ENCODE measurements at places on chromosomes 3 and 15. TPM values are rescaled to one million over a fixed set of nuclear protein-coding genes. Genes with fewer than 3 reads are reported as not detected.
A peak's percentile ranks its signal among the peaks of the same experiment; 100 is the strongest.

Gene FOXL2
- total RNA-seq = 0.30 TPM

Gene SEMA3G
- not detected for total RNA-seq

Gene LINGO1
- not detected for total RNA-seq

Gene SLC38A3
- not detected for total RNA-seq

DNA sequence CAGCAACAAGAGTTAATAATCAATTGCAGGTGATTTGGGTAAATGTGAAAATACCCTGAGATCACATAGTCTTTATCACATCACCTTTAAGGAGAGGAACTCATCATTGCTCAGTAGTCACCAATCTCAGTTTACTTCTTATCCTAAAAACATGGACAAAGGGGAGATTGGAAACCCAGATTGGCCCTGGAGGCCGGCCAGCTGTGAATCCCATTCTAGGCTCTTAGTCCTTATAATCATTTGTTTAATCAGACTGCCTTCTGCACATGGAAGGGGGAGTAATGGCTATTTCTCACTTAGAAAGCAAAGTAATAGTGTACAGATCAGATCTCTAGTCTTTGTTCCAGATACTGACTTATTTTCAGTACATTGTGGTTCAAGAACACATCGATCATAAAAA is 37.2 kb upstream of the CPB1 start:
- no peak for DNase-seq
- H3K27ac ChIP-seq = no peak overlapping the region
- H3K27me3 ChIP-seq = peaks cover 66% of the 10 kb centered on the region
- no peak overlapping the region for H3K4me3 ChIP-seq
- no peaks in the 10 kb centered on the region for H3K36me3 ChIP-seq

GRCh38 chr3:139574026-139574947 is 34.7 kb upstream of the RBP1 start:
- no peak overlapping the region for H3K4me3 ChIP-seq
- no peaks in the 10 kb centered on the region for H3K4me1 ChIP-seq
- peaks cover 4% of the 10 kb centered on the region for H3K36me3 ChIP-seq
- DNase-seq = peak; percentile 21
- H3K27ac ChIP-seq = no peak overlapping the region
- H3K27me3 ChIP-seq = no peaks in the 10 kb centered on the region

DNA sequence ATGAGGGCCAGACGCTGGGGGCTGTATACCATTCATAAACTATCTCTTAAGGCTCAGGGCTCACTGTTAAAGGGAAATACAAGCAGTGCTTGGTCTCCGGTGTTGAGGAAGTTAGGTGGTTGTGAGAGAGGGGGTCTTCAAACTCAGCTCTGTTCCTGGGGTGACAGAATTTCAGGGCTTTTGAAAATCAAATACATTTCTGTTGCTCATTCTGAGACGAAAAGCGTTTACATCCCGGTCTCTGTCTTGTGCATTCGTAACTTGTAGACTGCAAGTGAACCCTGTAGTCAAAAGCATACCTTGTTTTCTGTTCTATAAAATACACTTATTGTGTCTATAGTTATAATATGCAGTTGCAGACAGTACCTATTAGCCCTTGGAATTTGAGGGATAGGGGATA is 1.7 kb downstream of the SLCO3A1 start:
- no peak for DNase-seq
- no peak overlapping the region for H3K27ac ChIP-seq

DNA sequence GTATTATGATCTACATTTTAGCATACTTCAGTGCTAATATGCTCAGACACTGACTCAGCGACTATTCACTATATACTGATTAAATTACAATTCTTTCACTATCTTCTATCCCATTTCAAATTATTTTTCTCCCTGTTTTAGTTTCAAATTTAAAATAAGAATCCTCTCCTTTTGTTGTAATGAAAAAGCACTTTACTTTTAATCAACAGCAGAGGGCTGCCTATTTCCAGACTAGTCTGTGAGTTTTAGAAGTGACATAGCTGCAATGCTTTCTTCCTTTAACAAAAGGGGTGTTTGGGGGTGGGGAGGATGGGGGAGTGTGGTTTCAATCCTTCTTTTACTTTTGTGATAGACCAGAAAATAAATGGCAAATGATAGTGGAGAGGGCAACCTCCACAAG is 2.4 kb downstream of the NEDD4 start:
- H3K4me3 ChIP-seq = peak overlapping the region; percentile 83
- H3K4me1 ChIP-seq = peaks cover 23% of the 10 kb centered on the region
- H3K27ac ChIP-seq = peak overlapping the region; percentile 59
- DNase-seq = no peak

- DNase-seq = peak; percentile 8
- H3K27ac ChIP-seq = peak overlapping the region; percentile 67
- H3K4me1 ChIP-seq = no peaks in the 10 kb centered on the region
These were observed 128.8 kb upstream of the PRR23C start for GRCh38 chr3:139173372-139174108.

- H3K4me3 ChIP-seq = no peak overlapping the region
- no peaks in the 10 kb centered on the region for H3K36me3 ChIP-seq
- DNase-seq = no peak
- H3K27ac ChIP-seq = no peak overlapping the region
- H3K27me3 ChIP-seq = no peaks in the 10 kb centered on the region
These were observed 228.9 kb upstream of the MRPL3 start for GRCh38 chr3:131731709-131732108.

DNA sequence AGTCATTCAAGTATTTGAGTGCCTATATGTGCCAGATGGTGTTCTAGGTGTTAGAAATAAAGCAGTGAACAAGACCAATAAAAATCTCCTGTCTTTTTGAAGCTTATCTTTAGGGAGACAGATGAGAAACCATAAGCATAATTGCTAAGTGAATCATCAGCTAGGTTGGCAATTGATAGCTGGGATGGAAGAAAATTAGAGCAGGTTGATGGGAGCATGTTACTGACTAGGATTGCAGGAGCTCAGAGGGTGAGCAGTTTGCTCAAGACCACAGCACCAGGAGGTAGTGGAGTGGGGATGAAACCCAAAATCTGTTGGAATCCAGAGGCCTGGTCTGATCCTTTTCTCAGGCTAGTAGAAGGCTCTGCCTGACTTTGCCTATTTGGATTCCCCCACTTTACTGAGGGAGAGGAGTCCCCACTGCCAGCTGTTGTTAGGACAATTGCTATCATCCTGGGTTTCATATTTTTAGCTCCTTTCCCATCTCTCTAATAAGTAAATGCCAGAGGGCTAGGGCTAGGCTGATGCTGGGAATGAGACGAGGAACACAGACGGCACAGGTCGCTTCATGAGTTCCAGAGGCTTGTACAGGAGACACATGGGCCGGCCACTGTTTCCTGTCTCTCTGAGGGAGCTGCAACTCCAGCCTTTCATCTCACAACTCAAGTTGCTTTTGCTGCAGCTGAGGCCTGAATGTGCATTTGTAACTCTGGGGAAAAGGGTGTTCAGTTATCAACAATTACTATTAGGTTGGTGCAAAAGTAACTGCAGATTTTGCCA is 102.9 kb downstream of the CACNA1D start:
- H3K36me3 ChIP-seq = no peaks in the 10 kb centered on the region
- DNase-seq = no peak
- no peaks in the 10 kb centered on the region for H3K27me3 ChIP-seq
- H3K4me3 ChIP-seq = no peak overlapping the region
- no peaks in the 10 kb centered on the region for H3K4me1 ChIP-seq
- H3K27ac ChIP-seq = no peak overlapping the region

DNA sequence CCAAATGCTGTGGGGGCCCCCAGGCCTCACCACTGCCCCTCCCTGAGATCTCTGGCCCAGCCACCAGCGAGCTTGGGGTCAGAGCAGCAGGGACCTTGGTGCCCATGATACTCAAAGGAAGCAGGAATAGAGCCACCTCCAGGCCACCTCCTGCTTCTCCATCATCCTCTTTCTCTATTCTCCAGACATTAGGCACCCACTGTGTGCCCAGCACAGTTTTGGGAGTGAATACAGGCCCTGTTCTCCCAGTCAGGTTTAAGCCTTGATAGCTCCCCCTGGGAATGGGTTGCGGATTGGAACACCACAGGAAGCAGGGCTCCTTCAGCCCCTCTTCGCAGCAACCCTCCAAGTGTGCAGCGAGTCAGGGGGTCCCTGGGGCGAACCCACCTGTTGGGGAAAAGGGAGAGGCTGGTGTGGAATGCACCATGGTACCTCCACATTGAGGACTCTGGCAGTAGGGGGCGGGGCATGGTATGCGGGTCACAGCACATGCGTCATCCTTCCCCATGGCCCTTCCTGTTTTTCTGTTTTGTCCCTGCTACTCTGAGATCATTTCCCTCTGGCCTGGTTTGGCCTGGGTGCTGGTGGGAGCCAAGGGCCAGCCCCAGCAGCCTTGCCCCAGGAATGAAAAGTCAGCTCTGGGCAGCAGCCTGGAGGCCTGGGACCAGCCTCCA is 14.2 kb upstream of the SEMA3B start:
- H3K27me3 ChIP-seq = no peaks in the 10 kb centered on the region
- peaks cover 39% of the 10 kb centered on the region for H3K36me3 ChIP-seq
- no peak overlapping the region for H3K4me3 ChIP-seq
- peak overlapping the region; percentile 84 for H3K27ac ChIP-seq
- DNase-seq = peak; percentile 64

GRCh38 chr3:89622063-89622700 is 514.8 kb downstream of the EPHA3 start:
- peaks cover 6% of the 10 kb centered on the region for H3K36me3 ChIP-seq
- H3K27me3 ChIP-seq = no peaks in the 10 kb centered on the region
- H3K4me1 ChIP-seq = peaks cover 10% of the 10 kb centered on the region
- H3K27ac ChIP-seq = no peak overlapping the region
- no peak for DNase-seq
- no peak overlapping the region for H3K4me3 ChIP-seq

GRCh38 chr15:33116198-33116597 is 78.3 kb downstream of the FMN1 start:
- no peak for DNase-seq
- H3K27ac ChIP-seq = no peak overlapping the region
- no peaks in the 10 kb centered on the region for H3K4me1 ChIP-seq
- H3K36me3 ChIP-seq = no peaks in the 10 kb centered on the region

GRCh38 chr15:101560722-101561583 is 71.4 kb upstream of the PCSK6 start:
- H3K4me3 ChIP-seq = no peak overlapping the region
- H3K36me3 ChIP-seq = no peaks in the 10 kb centered on the region
- no peak overlapping the region for H3K27ac ChIP-seq
- H3K27me3 ChIP-seq = peaks cover 22% of the 10 kb centered on the region
- H3K4me1 ChIP-seq = no peaks in the 10 kb centered on the region

DNA sequence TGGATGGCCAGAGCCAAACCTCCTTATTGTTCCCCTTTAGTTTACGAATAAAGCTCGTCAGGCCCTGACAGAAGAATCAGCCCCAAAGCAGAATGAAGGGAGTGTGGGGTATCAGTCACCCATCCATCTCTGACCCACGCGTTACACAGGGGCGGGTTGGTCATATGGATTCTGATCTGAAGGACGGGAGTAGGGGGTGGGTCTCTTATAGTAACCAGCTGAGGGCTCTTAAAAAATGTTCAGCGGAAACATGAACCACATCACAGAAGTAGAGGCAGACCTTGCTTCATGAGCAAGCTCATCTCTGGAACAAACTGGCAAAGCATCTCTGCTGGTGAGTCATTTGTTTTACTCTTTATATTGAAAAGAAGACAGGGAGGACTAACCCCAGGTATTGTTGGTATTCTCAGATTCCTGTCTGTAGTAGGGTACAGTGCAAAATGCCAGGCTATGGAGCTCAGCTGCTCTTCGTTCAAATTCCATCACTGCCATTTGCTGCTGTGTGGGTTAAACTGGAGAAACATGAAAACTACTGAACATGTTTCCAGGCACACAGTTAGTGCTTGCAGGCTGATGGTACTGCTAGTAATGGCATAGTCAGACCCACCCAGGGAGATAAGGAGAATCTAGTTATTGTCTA is at the start of gene CXCR6:
Gene CXCR6, plus strand, starts transcription at position 258 of the 640 bp plus-strand sequence. CDS start 3,018 bp downstream, outside the sequence.
- no peak within 1 kb of the TSS for H3K4me3 ChIP-seq
- peaks cover 11% of the 10 kb centered on the region for H3K36me3 ChIP-seq
- peaks cover 6% of the 10 kb centered on the region for H3K4me1 ChIP-seq
- no peak within 1 kb of the TSS for H3K27ac ChIP-seq

- H3K27ac ChIP-seq = no peak overlapping the region
- peaks cover 6% of the 10 kb centered on the region for H3K36me3 ChIP-seq
- H3K4me3 ChIP-seq = no peak overlapping the region
- peaks cover 13% of the 10 kb centered on the region for H3K4me1 ChIP-seq
- no peak for DNase-seq
These were observed 2.2 kb downstream of the STARD9 start for GRCh38 chr15:42577514-42578031.

GRCh38 chr3:28637742-28638141 is 289.1 kb upstream of the AZI2 start:
- no peaks in the 10 kb centered on the region for H3K27me3 ChIP-seq
- H3K36me3 ChIP-seq = no peaks in the 10 kb centered on the region
- H3K4me3 ChIP-seq = no peak overlapping the region
- no peak for DNase-seq
- H3K4me1 ChIP-seq = no peaks in the 10 kb centered on the region

DNA sequence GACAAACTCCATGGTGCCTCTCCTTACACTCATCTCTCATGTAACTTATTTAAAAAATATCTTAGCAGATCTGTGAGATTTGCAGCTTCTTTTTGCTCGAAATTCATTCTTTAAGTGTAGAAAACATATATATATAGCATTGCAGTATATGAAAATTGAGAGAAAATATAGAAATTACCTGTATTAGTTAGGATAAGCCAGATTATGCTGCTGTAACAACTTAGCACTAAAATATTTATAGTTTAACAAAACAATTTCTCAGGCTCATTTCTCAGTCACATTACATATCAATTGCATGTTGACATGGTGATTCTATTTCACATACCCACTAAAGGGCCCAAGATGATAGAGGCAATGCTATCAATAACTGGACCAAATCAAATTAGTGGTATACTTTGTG is 54.7 kb downstream of the NR2F2 start:
- H3K27me3 ChIP-seq = peaks cover 15% of the 10 kb centered on the region
- no peak overlapping the region for H3K27ac ChIP-seq
- H3K36me3 ChIP-seq = no peaks in the 10 kb centered on the region
- no peak overlapping the region for H3K4me3 ChIP-seq
- no peak for DNase-seq

DNA sequence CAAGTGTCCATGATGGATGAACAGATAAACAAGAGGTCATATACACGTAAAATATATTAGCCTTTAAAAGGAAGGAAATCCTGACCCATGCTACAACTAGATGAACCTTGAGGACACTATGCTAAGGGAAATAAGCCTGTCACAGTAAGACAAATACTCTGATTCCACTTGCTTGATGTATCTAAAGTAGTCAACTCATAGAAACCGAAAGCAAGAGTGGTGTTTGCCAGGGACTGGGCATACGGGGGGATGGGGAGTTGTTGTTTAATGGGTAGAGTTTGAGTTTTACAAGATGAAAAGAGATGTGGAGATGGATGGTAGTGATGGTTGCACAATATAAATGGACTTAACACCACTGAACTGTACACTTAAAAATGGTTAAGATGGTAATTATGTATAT is 65.4 kb downstream of the C3orf70 start:
- no peak overlapping the region for H3K27ac ChIP-seq
- H3K36me3 ChIP-seq = no peaks in the 10 kb centered on the region
- H3K27me3 ChIP-seq = peaks cover 23% of the 10 kb centered on the region
- H3K4me3 ChIP-seq = no peak overlapping the region
